ENCODE measurements at places on chromosomes 3 and 15.

DNA sequence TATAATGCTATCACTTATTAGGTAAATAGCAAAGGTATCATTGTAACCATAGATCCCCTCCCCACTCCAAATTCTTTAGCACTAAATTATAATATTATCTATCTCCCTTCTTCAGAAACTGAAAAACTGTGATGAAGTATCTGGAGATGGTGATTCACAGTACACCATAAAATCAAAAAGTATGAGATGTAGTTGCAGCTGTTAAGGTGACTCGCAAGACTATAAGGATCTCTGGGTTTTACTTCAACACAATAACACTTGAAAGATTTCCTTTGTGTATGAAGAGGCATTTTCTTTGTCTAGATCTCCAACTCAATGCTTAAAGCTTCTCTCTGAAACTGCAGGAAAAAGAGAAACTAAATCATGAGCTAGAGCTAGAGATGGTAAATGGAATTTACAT, 46.9 kb downstream of the IFT57 start:
- no peak for DNase-seq

DNA sequence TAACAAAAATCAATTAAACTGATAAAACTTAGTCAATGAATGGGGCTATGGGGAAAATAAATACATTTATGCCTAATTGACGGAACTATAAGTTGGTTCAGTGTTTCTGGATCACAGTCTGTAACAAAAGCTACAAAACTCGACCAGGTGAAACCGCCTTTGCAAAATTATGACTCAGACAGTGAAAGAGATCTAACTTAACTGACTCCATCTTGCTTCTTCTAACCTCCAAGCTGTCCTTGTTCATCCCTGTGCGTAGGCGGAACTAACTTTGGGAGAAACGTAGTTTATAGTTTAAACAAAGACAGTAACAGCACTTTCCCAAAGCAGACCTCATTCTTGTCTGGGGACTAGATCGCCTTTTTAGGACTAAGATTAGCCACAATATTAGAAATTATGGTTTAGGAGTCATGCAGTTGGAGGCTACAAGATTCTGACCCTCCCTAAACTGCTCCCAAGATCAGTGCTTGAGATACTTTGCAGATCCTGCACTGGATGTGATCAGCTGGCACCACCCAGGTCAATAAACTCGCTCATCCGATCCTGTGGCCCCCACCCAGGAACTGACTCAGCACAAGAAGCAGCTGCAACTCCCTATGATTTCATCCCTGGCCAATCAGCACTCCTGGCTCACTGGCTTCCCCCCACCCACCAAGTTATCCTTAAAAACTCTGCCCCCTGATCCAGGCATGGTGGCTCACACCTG, 7.2 kb upstream of the MFGE8 start:
- no peak for DNase-seq

GRCh38 chr15:77507143-77507897, 86.6 kb downstream of the HMG20A start:
- DNase-seq: peak; percentile 26

- peak; percentile 48 for DNase-seq
Observed at GRCh38 chr15:39100106-39100660, 480.7 kb upstream of the THBS1 start.

GRCh38 chr3:53774414-53774813, 71.8 kb downstream of the CHDH start:
- DNase-seq: no peak

DNA sequence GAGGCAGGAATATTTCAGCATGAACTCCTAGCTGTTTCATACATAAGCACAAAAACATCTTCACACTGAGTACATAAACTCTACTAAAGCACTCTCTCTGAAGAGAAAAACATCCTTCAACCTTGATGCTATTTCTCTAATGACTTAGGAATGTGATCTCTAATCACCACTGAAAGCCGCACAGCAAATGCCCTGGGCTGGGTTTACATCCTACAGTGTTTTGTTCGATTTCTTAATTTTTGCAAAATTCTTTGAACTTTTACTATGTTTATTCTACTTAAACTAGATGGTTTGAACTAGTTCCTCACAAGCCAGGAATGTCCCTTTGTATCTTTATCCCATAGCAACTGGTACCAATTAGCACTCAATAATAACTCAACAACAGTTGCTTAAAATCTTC, 130.9 kb upstream of the ABI3BP start:
- DNase-seq: no peak

- DNase-seq: no peak
Observed at GRCh38 chr15:67593562-67593961, 51.1 kb downstream of the MAP2K5 start.

DNA sequence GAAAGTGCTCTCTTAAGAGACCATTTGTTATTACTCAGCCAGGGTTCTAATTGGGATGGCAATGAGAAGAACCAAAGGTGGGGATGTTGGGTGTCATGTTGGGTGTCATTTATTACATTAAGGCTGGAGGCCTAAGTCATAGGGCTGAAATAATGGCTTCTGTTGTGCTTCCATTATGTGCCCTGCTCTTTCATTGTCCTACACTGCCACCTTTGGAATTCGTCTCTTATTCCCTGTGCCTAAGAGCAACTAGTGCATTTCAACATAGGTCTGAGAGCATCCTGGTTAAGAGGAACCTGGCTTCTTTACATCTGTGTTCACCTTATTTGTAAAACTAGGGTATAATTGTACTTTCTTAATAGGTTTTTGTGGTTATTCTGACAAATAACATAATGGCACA, 32.2 kb downstream of the RIOX2 start:
- DNase-seq: no peak

GRCh38 chr3:131690800-131691199, 188.0 kb upstream of the MRPL3 start:
- no peak for DNase-seq

DNA sequence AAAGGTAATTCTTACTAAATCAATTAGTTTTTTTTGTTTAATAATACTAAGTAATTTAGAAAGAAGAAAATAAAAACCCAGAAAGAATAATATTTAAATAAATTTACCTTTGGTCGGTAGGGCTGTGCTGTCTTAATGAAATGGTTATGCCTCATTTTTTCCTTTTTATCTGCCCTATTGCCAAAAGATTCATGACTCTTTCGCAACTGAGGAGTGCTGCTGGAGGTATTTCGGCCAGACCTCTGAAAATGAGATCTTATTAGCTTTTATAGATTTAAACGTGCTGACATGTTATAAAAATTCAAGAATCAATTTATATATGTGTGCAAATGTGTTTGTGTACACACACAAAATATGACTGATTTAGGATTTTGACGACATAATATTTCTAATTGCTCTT, 67.1 kb upstream of the USP50 start:
- no peak for DNase-seq

Measured in COLO829 (cell line).